ENCODE measurements at places on chromosomes 2 and 18.

GRCh38 chr2:20326163-20326780 lies 24.4 kb downstream of the PUM2 start:
- peak; percentile 42 for DNase-seq

DNA sequence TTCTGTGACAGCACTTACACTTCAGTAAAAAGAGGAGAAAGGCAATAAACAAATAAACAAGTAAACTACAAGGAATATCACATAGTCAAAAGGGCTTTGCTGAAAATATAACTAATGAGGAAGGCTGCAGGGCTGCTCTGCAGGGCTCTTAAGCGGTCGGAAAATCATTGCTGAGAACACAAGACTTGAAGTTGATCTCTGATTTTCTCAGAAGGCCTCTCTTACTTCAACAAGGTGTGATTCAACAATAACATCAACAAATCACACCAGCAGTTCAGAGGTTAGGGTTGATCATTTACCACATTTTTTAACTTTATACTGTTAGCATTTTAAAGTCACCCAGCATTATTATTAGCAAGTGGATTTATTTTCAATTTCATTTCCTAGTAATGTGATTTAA lies 215.6 kb downstream of the ARHGAP15 start:
- DNase-seq = no peak

- DNase-seq = no peak
These were observed 7.1 kb upstream of the CERS6 start for GRCh38 chr2:168448980-168449379.

DNA sequence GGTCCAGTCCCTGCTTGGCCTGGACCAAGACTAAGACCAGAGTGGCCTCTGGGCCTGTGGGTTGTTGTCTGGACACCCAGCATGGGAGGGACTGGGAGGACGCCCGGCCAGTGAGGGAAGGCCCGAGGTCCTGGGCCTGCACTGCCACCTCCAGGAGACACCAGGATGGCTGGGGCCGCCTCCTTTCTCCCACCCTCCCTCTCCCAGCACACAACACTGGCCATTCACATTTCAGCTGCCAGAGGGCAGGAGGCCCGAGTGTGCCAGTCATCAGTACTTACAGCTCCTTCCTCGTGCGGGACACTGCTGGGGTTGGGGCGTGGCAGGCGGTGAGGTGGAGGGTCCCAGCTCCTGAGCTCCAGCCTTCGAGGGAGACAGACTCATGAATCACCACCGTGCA lies 133.5 kb downstream of the ASB1 start:
- DNase-seq = no peak

- no peak for DNase-seq
These were observed 15.3 kb downstream of the KYNU start for GRCh38 chr2:142892715-142893114.

- no peak for DNase-seq
These were observed 128.1 kb downstream of the TMEM163 start for GRCh38 chr2:134590679-134591078.

- DNase-seq = peak; percentile 39
These were observed 14.9 kb downstream of the ICOS start for GRCh38 chr2:203951366-203951902.

- no peak for DNase-seq
These were observed 5.7 kb downstream of the SERPINB8 start for GRCh38 chr18:63975628-63976027.

DNA sequence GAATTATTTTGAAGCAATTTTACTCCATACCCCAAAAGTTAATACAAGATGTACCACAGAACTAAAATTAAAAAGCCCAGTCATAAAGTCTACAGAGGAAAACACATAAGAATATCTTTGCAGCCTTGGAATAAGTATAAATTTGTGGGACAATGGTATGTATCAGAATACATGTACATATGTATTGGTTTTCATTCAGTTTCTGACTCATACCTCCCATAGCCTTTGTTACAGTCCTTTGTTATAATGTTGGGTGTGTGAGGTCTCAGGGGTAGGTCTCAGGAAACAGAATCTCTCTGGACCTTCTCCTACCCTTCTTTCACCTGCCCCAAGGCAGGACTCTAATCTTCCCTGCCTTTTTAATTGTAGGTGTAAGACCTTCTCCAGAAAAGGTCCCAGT lies 1370.7 kb upstream of the CDH2 start:
- no peak for DNase-seq

GRCh38 chr2:79982445-79982844 lies 322.1 kb downstream of the LRRTM1 start:
- no peak for DNase-seq

- DNase-seq = no peak
These were observed 98.2 kb upstream of the DTNA start for GRCh38 chr18:34611904-34612303.

- DNase-seq = no peak
These were observed 81.3 kb downstream of the MOGAT1 start for GRCh38 chr2:222752746-222753145.

DNA sequence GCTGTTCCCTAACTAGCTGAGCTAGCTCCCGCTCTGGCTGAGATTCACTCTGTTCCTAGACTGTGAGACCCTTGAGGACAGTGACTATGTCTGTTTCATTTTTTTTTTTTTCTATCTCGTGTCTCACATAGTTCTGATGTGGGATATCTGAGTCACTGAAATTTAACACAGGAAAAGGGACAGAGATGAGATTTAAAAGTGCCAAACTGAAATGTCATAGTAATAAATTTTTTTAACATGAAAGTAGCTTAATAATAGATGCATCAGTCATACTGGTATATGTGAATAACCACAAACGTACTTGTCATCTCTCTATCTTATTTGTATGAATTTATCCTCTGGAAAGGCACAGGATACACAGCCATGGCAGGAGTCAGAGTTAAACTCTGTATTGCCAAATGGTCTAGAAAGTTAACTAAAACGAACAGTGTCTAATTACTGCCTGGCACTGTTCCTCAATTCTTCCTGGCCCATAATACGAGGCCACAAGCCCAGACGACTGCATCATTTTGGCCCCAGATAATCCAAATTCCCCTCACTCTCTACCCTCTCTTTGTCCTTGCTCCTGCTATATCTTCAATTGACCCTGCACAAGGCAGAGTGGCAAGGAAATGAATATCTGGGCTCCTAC lies 87.5 kb downstream of the SATB2 start:
- DNase-seq = no peak

DNA sequence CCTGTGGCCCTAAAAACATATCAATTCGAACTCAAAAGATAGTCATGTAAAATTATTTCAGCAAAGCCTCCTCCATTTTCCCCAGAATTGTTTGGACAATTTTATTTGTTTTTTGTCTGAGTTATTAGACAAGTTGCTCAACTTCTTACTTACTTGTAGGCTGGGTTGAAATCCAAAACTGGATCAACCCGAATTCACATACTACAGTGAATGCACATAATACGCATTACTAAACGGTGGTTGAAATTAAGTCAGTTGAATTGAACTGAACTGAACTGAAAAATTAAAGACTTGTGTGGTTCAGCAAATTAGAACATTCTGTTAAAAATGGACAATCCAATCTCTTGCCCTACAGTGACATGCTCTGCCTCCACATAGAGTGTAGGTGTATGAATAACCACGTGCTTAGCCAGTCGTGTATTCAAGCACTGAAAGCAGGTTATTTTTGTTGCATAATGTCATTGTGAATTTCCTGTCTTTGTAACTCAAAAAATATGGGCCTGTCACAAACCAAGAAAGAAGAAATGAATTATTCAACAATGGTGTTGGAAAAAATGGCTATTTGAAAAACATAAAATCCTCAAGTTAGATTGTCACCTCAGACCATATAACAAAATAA lies 441.0 kb downstream of the TXNL1 start:
- DNase-seq = no peak

- no peak for DNase-seq
These were observed at the start of gene NCK2 for GRCh38 chr2:105744909-105745853. Gene NCK2 (plus strand): TSS chr2:105744912. CDS start chr2:105855064, 110,152 bp downstream.

DNA sequence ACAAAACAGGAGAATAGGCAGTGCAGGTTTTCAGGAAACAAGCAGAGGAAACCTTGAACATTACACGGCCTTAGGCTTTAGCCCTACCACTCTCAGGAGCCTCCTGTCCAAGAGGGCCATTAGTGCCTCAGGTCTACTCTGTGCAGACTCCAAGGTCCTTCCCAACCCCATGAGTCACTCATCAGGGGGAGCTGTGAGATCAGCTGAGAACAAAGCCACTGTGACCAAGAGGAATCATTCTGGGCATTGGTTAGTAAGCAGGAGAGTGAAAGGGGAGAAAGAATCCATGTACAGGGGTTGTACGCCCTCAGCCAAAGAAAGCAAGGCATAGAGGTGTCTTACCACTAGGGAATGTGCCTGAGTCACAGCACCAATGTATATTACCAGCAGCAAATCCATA lies 680.3 kb downstream of the DPP10 start:
- no peak for DNase-seq

DNA sequence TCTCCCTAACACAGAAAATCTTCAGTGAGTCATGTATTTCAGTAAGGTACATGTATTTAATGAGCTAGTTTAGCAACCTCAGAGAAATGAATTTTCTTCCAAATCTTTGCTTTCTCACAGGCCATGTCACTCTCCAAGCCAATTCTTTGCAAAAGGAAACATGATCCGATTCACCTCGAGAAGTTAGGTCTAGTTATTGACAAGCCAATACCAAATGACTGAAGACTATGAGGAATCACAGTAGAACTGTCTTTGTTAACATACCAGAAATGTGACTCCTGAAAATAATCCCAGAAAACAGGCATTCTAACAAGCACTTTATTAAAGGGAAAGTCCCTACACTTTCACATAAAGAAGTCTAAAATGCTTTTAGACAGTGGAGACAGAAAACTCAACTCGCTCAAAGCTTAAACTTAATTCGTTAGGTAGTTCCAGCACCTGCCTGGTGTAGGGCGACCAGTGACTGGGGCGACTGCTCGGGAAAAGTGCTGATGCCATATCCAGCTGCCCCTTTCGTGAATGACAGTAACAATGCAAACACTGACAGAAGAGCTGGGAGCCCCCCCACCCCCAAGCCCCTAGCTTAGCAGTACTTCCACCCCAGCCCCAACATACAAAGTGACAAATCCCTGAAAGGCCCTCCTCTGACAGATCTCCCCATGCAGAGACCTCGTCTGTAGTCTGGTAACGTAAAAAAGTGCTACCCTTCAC lies 1.8 kb downstream of the MEMO1 start:
- peak; percentile 20 for DNase-seq

- no peak for DNase-seq
These were observed 174.2 kb upstream of the LHCGR start for GRCh38 chr2:48929571-48930301.

- no peak for DNase-seq
These were observed 21.8 kb upstream of the RPIA start for GRCh38 chr2:88669482-88670214.

DNA sequence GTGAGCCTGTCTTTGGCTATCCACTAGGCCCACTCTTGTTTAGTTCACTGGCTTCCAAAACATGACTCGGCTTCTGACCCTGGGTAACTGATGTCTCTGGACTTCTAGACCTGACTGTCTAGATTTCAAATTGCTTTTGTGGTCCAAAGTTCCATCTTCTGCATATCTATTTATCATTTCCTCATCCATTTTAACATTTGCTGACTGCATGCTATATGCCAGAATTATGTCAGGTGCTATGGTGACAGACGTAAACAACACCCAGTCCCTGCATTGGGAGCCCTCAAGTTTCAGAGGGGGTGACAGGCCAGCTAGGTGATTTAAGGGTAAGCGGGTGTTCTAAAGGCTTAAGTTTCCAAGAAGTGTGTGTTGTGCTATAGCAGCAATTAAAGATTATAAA lies 140.9 kb downstream of the PIEZO2 start:
- DNase-seq = no peak

GRCh38 chr2:61962095-61962984 lies 56.9 kb downstream of the COMMD1 start:
- DNase-seq = no peak

- DNase-seq = no peak
These were observed 54.7 kb upstream of the HK2 start for GRCh38 chr2:74779265-74779558.

GRCh38 chr2:163884416-163884815 lies 148.6 kb upstream of the FIGN start:
- DNase-seq = no peak

GRCh38 chr18:60537074-60537473 lies 164.5 kb upstream of the MC4R start:
- no peak for DNase-seq

DNA sequence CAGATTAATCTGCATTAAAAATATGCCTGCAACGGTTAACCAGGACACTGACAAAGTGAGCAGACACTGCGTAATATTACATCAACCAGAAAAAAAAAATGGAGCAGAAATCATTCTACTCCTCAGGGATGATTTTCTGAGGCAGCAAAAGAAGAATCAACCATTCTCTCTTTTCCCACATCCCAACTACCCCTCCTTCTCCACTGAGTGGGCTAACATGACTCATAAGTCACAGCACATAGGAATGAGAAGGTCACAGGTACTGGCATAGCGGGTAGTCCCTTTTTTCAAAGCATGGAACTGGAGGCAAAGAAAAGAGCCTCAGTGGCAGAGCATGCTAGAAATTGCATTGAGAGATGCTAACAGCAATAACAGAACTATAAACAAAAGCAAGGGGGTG lies 54.3 kb upstream of the TSPYL6 start:
- no peak for DNase-seq

- peak; percentile 38 for DNase-seq
These were observed 56.5 kb downstream of the EMX1 start for GRCh38 chr2:72973566-72974435.

- DNase-seq = no peak
These were observed 126.3 kb downstream of the C2orf74 start for GRCh38 chr2:61288070-61288841.

DNA sequence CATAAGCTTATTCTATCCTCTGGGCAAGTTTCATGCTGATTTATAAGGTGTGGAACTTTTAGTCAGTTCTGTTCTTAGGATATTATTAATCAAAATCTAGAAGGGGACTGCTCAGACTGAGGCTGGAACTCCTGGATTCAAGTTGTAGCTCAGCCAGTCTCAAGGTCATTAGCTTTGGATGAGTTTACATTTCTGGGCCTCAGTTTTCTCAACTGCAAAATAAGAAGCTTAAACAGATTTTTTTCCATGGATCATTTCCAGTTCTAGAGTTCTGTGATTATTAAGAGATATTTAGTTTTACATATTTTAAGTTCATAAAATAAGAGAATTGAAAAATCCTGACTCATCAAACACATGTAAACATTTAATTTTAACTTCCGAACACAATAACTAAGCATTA lies 442.5 kb upstream of the PKDCC start:
- DNase-seq = no peak
